ELR (cell line): ENCODE measurements at places on chromosomes 3 and 15.
A peak's percentile ranks its signal among the peaks of the same experiment; 100 is the strongest.

GRCh38 chr15:60392601-60392985, 5.2 kb downstream of the ANXA2 start:
- DNase-seq, result peak; percentile 88

DNA sequence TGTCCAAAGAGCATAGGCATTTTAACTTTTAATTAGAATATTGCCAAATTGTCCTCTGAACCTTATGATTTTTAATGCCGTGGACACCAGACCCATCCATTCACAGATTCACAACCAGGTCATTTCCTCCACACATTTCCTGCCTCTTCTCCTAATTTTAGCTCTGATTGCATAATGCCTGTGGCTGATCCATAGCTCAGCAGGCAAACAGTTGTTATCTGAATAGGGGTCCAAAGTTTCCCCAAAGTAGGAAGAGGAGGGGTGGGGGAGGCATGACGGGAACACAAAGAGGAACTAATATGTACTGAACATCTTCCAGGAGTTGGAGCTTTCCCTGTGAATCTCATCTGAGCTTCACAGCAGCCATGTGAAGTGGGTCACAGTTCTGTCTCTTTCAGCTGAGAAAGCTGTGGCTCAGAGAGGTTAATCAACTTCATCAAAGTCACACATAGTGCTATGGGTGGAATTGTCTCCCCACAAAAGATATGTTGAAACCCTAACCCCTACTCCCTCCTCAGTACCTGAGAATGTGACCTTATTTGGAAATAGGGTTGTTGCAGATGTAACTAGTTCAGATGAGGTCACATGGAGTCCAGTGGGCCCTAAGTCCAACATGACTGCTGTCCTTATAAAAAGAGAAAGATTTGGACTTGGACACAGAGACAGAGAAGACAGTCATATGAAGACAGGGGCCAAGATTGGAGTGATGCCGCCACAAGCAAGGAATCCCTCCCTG, 106.7 kb upstream of the AGBL1 start:
- DNase-seq, result no peak

GRCh38 chr15:64864068-64864467, 22.4 kb downstream of the PLEKHO2 start:
- DNase-seq, result no peak

GRCh38 chr3:157129803-157130466, 30.0 kb downstream of the CCNL1 start:
- DNase-seq, result peak; percentile 36

DNA sequence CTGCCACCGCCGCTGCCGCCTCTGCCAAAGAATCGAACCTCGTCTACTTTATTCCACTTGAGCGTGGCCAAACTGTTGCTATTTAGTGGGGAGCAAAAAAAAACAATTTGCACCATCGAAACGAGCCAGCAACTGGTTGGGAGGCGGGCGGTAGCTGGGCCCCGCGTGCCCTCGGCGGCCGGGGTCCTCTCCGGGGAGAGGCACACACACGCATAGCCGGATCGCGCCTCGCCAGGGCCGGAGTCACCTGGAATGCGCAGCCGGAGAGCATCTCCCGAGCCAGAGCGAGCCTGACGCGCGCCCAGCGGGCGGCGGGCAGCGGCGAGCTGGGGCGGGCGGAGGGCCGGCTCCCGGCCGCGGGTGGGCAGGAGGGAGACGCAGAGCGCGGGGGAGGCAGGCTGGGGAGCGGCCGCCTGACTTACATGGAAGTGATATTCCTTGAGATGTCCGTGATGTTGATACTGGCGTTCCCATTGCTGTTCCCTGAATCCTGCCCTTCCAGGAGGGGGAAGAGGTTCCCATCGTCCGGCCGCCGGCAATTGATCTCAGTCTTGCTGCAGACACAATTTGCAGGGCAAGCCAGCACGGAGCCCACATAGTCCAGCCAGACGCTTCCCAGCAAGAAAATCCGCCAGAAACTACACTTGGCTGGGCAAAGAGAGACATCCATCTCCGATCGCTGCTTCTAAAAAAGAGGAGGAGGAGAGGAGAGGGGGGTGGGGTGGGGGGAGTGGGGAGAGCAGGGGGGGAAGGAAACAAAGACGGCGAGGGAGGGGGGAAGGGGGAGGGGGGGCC, 858 bp downstream of the NTRK3 start:
- peak; percentile 39 for DNase-seq

DNA sequence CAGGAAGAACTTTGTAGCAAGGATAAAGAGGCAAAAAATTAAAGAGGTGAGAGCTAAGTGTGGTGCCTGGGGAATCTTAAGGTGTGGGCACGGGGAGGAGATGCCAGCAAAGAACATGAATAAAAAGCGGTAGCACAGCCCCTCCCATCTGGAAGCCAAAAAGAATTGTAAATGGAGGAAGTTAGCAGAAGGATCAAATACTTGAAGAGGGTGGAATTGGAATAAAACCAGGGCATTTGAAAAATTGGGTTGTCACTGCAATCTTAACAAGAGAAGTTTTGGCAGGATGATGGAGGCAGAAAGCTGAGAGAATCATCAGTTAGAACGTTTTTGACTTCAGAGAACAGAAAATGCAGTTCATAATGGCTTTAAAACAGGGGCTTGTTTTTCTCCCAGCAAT, 2.4 kb downstream of the CCR2 start:
- no peak for DNase-seq

DNA sequence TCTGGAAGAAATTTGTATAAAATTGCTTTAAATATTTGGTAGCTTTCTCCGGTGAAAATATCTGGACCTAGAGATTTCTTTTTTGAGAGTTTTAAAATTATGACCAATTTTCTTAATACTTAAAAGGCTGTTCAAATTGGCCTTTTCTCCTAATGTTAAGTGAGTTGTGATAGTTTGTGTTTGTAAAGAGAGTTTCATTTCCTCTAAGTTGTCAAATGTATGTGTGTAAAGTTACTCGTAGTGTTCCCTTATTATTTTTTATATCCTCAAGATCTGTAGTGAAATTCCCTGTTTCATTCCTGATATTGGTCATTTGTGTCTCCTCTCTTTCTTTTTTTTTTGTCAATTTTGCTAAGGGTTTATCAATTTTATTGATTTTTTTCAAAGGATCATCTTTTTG, 92.6 kb upstream of the CTNNB1 start:
- DNase-seq, result no peak

DNA sequence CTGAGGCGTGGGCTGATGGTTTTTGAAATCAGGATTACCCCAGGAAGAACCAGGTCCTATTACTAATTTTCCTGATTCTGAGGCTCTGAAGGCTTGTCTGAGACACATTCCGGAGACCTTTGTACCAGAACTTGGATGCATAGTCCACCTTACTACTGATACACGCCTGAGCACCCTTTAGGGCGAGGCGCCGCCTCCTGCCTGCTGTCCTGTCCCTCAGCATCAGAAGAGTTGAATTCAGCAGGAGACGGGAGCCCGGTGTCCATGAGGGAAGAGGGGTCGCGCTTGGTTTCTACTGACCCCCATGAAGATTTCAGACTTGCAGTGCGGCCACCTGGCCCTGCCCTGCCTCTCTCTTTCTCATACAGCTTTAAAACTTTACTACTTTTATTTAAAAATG, 49.9 kb downstream of the KLF13 start:
- no peak for DNase-seq

GRCh38 chr3:127625821-127626220, 3.2 kb upstream of the PODXL2 start:
- DNase-seq, result peak; percentile 36

DNA sequence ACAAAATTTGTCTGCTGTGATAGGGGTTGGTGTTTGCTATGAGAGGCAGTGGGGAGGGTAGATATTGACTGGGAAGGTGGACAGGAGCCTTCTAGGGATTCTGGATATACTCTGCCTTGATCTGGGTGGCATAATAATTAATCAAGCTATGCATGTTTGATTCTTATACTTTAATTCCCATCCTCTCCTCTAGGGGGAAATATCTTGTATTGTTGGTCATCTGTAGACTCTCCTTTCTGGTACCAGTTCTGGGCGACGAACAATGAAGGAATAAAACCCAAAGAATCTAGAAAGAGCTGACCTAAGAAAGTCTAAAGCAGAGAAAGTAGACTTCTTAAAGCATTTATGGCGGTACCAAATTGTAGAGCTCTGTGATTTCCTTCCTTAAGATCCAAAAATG, 198.2 kb upstream of the STRIT1 start:
- peak; percentile 8 for DNase-seq

- no peak for DNase-seq
Measured at GRCh38 chr3:155309581-155309980, 16.1 kb upstream of the STRIT1 start.

GRCh38 chr3:159486580-159486979, 502.1 kb upstream of the IL12A start:
- peak; percentile 11 for DNase-seq

GRCh38 chr3:89617706-89618105, 510.3 kb downstream of the EPHA3 start:
- DNase-seq, result no peak

- no peak for DNase-seq
Measured at GRCh38 chr15:52071570-52071969, 41.0 kb downstream of the BCL2L10 start.

DNA sequence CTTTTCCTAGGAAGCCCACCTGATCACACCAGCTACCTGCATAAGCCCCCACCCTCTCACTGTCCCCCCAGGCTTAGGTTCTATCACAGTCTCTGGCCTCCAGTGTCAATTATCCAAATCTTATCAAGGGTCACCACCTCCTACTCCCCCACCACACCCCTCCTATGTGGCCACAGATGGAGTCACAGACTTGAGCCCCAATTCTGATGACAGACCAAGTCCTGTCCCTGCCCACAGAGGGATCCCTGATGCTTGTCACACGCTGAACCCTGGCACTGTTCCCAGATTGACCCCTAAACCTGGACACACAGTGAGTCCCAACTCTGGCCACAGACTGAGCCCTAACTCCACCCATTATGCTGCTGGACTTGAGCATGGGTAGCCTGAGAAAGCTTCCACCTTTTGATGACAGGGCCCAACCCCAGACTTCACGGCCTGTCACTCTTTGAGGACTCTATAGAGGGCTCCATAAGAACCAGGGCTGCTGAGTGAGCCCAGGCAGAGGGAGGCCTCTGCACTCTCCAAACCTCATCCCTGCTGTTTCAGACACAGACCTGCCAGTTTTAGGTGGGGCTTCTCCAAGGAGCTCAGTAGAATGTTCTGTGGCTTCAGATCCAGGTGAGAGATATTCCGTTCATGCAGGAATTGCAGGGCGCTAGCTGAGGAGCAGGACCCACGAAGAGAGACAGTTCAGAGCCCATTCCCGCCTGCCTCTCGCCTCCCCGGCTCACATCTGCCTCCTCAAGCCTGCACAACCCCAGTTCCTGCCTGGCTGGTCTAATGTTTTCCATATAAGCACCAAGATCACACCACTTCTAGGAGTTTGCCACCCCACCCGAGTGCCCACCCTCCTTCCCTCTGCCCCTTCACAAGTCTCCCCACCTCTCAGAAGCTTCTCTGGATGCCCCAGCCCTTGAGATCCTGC, 1.8 kb downstream of the ULK3 start:
- no peak for DNase-seq

GRCh38 chr3:23068016-23068728, 135.0 kb upstream of the UBE2E2 start:
- DNase-seq, result no peak

GRCh38 chr15:68930268-68931022, at the start of gene SPESP1:
Gene SPESP1, plus strand, starts transcription at chr15:68930525. Its CDS starts 129 bp downstream, at chr15:68930654.
- peak; percentile 89 for DNase-seq

GRCh38 chr3:119862616-119863015, 80.7 kb downstream of the NR1I2 start:
- DNase-seq, result no peak

DNA sequence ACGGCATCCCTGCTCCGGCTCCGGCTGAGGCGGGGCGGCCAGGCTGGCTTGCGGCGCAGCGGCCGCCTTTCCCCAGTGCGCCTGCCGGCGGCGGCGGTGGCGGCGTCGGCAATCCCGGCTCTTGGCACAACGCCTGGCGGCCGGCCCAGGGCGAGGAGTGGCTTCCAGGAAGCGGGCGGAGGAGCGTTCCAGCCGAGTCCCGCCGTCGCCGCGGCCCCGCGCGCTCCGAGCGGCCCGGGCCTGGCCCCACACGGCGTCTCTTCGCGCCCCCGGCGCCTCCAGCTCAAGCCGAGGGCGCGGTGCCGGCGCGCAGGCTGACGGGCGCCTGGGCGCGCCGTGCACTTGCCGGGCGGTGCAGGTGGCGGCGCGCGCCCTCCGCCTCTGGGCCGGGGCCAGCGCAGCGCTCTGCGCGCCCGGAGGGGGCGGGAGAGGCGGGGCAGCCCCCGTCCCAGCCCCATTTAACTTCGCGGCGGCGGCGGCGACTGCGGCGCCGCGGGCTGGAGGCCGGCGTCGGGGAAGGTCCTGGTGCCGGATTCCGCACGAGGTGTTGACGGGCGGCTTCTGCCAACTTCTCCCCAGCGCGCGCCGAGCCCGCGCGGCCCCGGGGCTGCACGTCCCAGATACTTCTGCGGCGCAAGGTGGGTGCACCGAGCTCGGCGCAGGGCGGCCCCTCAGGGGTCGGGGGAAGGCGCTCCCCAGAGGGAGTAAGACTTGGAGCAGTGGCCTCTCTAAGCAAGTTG, at the start of gene ADAMTSL3:
ADAMTSL3 (plus strand) TSS at position 485 of the 740 bp plus-strand sequence. CDS start 1,639 bp downstream, outside the sequence.
- no peak for DNase-seq

DNA sequence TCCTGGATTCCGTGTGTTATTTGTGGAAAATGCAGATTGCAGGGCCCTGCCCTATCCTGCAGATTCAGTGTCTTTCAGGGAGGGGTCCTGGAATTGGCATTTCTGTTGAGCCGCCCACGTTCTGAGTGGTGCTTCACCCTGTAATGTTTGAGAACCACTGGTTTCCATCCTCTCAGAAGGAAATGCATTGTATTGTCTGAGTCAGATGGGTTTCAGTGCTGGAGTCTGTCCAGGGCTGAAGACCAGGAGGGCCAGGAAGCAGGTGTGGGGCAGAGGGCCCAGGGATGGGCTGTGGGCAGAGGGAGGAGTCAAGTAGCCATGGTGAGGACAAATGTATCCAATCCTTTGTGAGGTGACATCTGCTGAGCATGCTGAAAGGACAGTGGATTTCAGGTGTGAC, 123.8 kb downstream of the SV2B start:
- DNase-seq, result no peak

GRCh38 chr3:190449801-190450200, at the start of gene TMEM207:
Gene TMEM207, minus strand, starts transcription at chr3:190449901. Its CDS starts 92 bp downstream, at chr3:190449809.
- no peak for DNase-seq

- no peak for DNase-seq
Measured at GRCh38 chr15:58065445-58066041, at the start of gene ALDH1A2. Gene ALDH1A2, minus strand, starts transcription at chr15:58065711. Its CDS starts 61 bp downstream, at chr15:58065650.

GRCh38 chr3:119751423-119751822, 30.5 kb upstream of the NR1I2 start:
- DNase-seq, result no peak

- DNase-seq, result no peak
Measured at GRCh38 chr3:15324379-15324808, 8.0 kb downstream of the SH3BP5 start.

DNA sequence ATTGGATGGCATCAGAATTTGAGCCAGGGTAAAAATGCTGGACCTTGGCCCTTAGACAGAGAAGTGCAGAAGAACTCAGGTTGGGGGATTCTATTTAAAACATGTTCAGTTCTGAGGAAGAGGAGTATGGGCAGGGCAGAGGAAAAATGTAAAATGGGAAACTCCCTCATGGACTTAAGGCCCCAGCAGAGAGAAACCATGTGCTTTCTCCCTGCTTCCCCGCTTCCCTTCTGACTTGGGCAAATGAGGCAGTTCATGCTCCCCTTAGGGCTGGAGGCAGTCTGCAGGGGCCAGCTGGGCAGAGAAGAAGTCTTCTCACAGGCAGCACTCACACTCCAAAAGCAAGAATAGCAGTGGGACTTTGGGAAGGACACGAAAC, 9.9 kb upstream of the NUDT16 start:
- no peak for DNase-seq

- no peak for DNase-seq
Measured at GRCh38 chr3:193803288-193803687, 210.3 kb downstream of the OPA1 start.

- DNase-seq, result no peak
Measured at GRCh38 chr3:76990606-76991005, 49.3 kb upstream of the ROBO2 start.
